ENCODE measurements at places on chromosomes 11 and 22.

GRCh38 chr11:118620529-118621070 is 13.2 kb downstream of the PHLDB1 start:
- DNase-seq: no peak

DNA sequence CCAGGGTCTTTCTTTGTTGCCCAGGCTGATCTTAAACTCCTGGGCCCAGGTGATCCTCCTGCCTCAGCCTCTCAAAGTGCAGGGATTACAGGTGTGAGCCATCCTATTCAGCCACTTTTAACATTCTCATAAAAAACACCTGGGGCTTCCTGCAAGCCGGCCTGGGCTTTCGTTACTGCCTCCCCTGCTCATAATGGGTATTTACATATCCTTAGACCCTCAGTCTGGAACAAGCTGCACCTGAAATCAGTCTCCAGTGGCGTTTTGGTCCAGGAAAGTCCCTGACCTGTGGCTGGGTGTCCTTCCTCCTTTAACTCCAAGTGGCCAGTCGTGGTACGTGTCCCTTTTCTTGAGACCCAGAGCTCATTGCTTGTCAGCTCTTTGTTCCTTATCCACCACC is 320.7 kb downstream of the TMEM135 start:
- DNase-seq: no peak

DNA sequence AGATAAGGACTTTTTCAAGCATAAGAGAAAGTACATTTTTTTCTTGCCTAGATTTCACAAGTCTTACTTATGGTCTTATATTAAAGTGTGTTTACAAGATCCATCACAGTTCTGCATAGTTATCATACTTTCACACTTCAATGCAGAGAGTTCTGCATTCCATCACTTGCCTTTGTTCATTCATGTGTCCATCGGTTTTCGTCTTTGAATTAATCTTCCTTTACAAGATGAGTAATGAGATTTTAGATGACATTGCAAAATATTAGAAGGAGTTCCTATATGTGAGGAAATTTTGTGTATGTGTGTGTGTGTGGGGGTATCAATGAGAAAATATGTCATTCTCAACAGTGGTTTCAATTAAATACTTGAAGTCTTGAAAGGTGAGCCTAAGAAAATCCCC is 98.1 kb upstream of the GUCY1A2 start:
- DNase-seq: no peak

DNA sequence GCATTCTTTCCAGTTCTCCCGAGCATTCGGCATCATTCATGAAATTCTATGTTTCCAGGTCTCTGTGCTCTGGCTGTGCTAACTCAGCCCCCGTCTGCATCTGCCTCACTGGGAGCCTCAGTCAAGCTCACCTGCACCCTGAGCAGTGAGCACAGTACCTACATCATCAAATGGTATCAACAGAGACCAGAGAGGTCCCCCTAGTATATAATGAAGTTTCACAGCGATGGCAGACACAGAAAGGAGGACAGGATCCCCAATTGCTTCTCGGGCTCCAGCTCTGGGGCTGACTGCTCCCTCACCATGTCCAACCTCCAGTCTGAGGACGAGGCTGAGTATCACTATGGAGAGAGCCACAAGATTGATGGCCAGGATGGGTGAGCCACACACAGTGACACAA is 52.8 kb upstream of the IGLL5 start:
- no peak for DNase-seq

- DNase-seq: no peak
These were observed 98.6 kb upstream of the CD44 start for GRCh38 chr11:35040221-35040942.

DNA sequence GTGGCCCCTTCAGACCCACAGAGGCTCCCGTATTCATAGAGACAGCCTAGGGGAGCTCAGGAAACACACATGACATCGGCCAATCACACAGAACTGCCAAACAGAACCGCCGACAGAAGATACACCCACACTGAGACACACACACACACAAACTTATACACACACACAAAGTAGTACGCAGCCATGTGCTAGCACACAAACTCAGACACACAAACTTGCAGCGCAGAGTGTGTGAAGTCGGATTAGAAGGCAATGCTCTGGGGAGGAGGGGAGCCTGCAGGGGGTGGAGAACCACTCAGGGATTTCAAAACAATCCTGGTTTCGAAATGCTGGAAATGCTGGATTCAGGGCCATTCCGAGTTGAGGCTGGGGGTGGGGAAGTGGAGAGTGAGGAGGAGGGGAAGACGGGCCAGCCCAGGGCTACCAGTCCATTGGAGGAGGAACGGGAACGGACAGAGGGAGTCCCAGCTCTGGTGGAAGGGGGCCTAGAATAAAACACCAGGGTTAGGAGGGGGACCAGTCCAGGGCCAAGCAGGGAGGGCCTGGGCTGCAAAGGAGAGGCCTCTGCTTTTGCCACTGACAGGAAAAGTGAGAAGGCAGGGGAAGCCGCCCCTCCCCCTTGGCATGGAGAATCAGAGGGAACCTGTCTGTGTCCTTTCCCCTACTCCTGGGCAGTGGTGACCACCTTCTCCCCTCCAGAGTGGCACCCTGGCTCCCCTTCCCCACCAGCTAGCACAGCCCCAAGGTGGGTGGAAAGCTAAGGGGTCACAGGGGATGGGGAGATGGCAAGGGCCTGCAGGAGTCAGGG is 4.4 kb downstream of the BCL9L start:
- DNase-seq: no peak

DNA sequence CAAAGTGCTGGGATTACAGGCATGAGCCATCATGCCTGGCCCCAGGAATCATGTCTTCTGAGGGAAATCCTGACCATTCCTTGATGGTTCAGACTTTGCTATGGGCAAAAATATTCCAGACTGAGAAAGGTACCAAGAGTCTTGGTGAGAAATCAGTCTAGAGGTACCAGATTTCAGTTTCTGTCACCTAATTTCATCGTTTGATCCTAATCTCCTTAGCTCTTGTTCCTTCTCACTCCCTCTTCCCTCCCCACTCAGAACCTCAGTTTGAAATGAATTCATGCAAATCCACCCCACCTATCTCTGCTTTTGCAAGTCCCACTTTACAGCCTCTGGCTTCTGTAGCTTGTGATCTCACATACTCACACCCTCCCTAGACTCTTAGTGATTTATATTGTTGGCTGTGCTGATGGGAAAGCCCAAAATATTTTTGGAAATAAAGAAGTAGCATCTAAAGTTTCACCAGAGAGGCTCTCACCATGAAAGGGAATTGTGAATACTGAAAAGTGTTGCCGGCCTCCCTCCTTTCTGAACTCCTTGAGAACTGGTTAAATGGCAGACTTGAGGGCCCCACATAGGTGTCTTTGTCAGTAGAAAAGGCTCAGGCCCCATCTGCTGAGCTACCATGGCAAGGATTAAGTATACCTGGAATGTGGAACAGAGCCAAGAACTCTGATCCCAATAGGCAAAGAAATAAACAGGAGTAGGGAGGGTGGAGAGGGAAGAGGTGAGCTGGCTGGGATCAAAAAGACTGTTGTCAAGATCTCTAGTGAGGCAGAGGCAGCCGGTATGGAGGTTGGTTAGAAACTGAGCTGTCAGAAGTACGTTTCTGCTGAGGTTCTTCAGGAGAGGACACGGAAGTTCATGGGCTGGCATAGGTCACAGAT is 190.5 kb upstream of the MTMR2 start:
- DNase-seq: no peak

DNA sequence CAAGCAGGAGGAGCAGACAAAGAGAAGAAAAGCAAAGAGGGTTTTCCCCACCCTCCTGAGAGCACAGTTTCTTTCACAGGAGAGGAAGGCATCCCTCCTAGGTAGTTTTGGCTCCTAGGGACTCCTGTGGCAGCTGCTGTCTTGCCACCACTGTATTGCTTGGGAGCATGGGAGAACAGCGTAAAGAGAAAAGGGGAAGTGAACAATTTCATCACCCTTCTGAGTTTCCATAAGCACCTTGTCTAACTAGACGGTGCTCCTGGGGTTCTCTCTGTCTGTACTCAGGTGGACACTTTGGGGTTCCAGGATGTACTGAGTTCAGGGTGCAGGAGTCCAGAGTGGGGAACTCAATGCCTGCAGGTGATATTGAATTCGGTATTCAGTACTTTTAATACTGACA is 1430.5 kb downstream of the TBC1D22A start:
- DNase-seq: no peak

- no peak for DNase-seq
These were observed 1.4 kb upstream of the BATF2 start for GRCh38 chr11:64998141-64998540.

DNA sequence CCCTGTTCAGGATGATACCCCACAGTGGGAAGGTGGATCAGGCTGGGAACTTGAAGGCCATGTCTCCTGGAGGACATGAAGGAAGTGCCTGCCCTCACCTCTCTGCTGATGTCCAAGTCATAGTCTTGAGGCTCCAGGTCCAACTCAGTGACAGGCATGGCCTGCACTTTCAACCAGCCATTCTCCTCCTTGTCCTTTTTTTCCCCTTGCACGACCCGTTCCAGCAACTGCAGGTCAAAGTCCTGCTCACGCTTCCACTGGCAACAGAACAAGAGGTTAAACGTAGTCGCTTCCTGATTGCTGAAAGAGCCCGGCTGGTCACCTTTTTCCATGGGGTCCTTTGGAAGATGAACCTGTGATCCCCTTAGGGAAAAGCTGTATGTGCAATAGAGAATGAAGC is 47.7 kb downstream of the C11orf58 start:
- DNase-seq: no peak

GRCh38 chr22:43293655-43294392 is 49.3 kb downstream of the SCUBE1 start:
- DNase-seq: no peak

DNA sequence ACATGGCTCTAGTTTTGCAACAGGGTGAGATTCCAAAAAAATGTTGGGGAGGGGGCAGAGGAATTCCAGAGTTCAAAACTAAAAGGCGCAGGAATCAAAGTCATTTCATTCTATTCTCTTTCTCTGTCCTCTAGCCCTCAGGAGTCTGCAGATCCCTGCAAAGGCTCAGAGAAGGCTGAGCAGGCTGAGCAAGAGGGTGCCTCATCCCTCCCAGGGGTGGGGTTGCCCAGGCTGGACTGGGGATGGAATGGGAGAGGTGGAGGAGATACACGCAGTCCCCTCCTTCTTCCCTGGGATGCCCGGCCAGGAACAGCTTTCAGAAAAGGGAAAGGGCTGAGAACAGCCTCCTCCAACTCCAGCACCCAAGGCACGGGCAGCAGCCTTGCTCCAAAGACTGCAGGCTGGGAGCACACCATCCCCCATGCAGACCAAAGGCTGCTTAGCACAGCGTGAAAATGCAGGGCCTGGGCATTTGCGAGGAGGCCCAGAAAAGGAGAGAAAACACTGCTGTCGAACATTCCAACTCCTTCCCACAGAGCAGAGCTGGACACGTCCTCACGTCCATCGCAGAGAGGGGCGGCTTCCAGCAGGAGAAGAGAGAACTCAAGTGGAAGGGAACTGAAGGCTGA is 51.8 kb downstream of the MN1 start:
- DNase-seq: no peak

GRCh38 chr11:110199184-110199981 is 97.0 kb downstream of the RDX start:
- no peak for DNase-seq

DNA sequence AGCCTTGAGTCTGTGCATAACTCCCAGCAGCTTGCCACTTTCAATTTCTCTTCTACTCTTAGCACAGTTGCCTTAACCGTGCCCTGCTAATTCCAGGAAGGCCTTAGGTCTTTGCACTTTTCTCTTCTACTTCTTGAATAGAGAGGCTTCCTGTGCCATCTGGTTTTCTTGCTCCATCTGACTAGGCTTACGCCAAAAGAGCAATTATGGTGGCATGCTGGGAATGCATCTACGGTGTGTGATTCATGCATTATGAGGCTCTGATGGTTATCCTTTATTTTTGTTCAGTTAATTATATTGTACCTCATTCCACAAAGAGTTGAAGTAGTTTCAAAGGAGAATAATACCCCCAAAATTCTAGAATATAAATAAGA is 29.4 kb downstream of the SIK2 start:
- no peak for DNase-seq

DNA sequence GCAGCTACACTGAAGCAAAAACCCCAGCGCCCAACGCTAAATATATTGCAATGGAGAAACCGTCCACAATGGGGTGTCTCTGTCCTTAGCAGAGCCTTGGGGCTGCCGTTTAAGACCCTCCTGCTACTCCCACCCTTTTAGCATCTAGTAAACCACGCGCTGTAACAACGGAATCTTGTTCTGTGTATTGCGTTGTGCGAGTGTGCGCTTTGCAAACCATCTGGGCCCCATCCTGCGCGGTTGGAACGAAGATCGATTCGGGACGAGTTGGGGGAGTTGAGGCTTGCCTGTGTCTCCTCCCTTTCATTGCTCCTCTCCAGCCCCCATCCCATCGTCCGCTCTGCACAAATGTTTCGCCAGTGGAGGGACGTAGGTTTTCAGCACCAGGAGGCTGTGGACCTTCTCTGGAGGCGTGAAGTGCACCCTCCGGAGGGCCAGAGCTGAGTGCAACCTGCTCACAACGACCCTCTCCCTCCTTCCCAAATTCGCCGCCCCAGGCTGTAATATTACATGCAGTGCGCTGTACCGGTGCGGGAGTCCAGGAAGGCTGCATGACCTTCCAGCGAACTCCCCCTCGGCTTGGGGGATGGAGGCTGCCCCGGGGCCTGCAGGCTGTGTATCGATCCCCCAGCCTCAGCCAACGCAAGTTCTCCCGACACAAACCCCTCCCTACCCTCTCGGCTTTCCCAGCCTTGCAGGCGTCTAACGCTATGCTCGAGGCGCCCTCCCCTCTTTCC is 1.6 kb upstream of the KMT2A start:
- peak; percentile 71 for DNase-seq

DNA sequence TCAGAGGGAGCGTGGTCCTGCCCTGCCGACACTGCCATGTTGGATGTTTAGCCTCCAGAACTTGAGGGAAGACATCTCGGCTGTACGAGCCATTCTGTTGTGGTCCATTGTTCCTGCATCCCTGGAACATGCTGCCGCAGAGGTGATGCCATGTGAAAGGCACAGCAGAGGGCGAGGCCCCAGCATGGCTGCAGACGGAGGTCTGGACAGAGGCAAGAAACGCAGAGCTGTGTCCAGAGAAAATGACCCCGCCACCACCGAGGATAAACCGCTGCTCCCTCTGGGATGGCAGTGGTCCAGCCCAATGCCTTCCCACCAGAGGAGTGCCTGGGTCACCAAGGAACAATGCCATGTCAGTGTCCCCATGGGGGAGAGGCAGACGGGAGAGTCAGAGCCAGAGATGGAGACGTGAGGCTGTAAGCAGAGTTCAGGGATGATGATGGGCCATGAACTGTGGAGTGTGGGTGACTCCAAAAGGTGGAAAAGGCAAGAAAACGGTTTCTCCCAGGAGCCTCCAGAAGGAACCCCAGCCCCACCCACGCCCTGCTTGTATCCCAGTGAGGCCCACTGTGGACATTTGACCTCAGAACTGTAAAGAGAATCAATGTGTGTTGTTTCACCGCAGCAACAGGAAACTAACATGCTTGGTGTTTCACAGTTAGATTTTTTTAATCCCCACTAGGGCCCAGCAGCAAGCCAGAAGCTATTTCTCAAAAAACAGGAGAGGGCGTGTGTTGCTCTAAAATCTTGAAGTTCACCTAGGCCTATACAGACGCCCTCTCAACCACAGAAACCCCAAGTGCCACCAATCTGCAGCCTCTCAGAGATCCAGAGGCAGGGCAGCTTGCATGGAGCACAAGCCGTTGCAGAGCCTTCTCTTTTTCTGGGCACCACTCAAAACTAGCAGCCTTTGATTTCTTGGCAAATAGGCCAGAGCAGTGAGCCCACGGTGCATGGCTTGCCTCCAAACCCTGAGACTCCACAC is 1422.9 kb downstream of the TBC1D22A start:
- DNase-seq: no peak

Data from neuronal stem cell (in vitro differentiated cells).